ENCODE measurements at places on chromosomes 2 and 18. TPM values are rescaled to one million over a fixed set of nuclear protein-coding genes. Genes with fewer than 3 reads are reported as not detected.

- H3K4me3 ChIP-seq = no peak overlapping the region
- H3K27me3 ChIP-seq = no peaks in the 10 kb centered on the region
- DNase-seq = no peak
- H3K4me1 ChIP-seq = no peaks in the 10 kb centered on the region
- no peaks in the 10 kb centered on the region for H3K36me3 ChIP-seq
Observed at GRCh38 chr2:40535972-40536371, 84.1 kb upstream of the SLC8A1 start.

DSC1 gene
- 0.09 TPM for total RNA-seq

- no peaks in the 10 kb centered on the region for H3K4me1 ChIP-seq
- no peaks in the 10 kb centered on the region for H3K36me3 ChIP-seq
- DNase-seq = no peak
- no peaks in the 10 kb centered on the region for H3K27me3 ChIP-seq
- H3K4me3 ChIP-seq = no peak overlapping the region
Observed at GRCh38 chr2:18795906-18796305, 206.5 kb upstream of the NT5C1B start.

DNA sequence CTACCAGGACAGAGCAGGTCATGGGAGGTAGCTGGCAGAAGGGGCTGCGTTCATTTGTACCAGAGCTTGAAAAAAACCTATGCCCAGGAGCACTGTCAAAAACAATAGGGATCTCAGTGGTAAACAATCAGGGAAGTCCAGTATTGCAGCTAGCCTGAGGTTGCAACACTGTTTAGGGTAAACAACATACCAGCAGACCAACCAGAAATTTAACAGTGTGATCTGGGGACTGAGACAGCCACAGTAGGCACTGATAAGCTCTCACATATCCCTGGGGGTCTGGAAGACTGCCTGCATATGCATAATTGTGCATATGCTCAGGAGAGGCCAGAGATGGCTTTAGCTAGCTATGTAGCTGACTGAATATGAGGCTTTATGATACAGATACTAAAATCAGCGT, 12.0 kb upstream of the ZCCHC2 start:
- H3K27me3 ChIP-seq = no peaks in the 10 kb centered on the region
- no peak for DNase-seq
- no peak overlapping the region for H3K4me3 ChIP-seq
- no peaks in the 10 kb centered on the region for H3K4me1 ChIP-seq
- no peak overlapping the region for H3K27ac ChIP-seq
